ENCODE measurements at places on chromosomes 11 and 22.

- DNase-seq, result peak; percentile 11
Measured at GRCh38 chr11:57800444-57801182, 39.0 kb downstream of the CTNND1 start.

DNA sequence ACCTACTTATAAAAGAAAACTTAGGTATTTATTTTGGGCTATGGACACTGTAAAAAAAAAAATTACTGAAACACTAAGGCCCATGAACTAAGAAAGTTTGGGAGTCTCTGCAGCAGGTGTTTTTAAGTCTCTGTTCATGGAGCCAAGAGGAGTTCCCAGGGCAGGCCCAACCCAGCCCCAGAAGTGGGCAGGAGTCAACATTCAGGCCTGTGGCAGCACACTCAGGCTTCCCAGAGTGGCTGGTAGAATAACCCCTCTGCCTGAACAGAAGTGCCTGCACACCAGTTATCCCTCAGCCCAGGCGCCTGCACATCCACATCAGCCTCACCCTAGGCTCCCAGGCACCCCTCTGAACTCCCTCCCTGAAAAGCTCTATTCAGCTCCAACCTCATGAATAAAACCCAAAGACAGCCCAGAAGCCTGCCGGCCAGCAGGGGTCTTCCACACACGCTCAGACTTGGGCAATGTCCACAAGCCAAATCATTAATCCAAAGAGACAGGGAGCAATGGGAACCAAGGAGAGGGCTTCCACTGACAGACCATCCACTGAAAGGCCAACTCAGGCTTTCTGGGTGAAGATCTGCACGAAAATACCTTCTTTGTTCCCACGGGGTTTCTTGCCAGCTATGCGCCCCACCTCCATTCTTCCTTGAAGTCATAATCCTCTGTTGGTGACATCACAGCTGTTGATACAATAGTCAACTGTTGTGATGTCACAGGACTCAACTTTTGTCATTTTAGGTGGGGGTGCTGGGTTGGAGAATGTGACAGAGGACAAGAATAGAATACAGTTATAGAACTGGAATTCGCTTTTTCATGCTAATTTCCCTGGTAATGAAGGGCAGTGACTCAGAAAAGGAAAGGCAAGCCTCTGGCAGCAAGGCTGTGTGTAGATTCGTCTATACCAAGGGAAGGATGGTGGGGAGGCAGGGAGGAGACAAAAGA, 83.7 kb downstream of the RPL27A start:
- DNase-seq, result no peak

GRCh38 chr11:34135439-34135838, 30.0 kb downstream of the NAT10 start:
- no peak for DNase-seq

GRCh38 chr11:116980136-116980793, 118.0 kb downstream of the SIK3 start:
- DNase-seq, result no peak

GRCh38 chr11:46560300-46560991, 33.4 kb downstream of the AMBRA1 start:
- DNase-seq, result no peak

All from activated CD4-positive, alpha-beta T cell treated with anti-CD3 and anti-CD28 coated beads, Interleukin-2, amount 50 U/mL, for 24 hours (primary cell).